Cardiac ventricle fibroblast (primary cell): ENCODE measurements at places on chromosomes 13 and 19. TPM values are rescaled to one million over a fixed set of nuclear protein-coding genes. Genes with fewer than 3 reads are reported as not detected.

Gene MEIOSIN
- not detected in 2 replicates for total RNA-seq

Gene ENOX1
- total RNA-seq, result 4.1 and 6.3 TPM in 2 replicates

Gene NALCN
- 0.19 and 0.34 TPM in 2 replicates for total RNA-seq

Gene RTBDN
- total RNA-seq, result not detected in 2 replicates

Gene RASAL3
- total RNA-seq, result not detected in 2 replicates
